Gastroesophageal sphincter (tissue), 4 donors: ENCODE measurements at places on chromosomes 11 and 22. TPM values are rescaled to one million over a fixed set of nuclear protein-coding genes. Genes with fewer than 3 reads are reported as not detected.

DNA sequence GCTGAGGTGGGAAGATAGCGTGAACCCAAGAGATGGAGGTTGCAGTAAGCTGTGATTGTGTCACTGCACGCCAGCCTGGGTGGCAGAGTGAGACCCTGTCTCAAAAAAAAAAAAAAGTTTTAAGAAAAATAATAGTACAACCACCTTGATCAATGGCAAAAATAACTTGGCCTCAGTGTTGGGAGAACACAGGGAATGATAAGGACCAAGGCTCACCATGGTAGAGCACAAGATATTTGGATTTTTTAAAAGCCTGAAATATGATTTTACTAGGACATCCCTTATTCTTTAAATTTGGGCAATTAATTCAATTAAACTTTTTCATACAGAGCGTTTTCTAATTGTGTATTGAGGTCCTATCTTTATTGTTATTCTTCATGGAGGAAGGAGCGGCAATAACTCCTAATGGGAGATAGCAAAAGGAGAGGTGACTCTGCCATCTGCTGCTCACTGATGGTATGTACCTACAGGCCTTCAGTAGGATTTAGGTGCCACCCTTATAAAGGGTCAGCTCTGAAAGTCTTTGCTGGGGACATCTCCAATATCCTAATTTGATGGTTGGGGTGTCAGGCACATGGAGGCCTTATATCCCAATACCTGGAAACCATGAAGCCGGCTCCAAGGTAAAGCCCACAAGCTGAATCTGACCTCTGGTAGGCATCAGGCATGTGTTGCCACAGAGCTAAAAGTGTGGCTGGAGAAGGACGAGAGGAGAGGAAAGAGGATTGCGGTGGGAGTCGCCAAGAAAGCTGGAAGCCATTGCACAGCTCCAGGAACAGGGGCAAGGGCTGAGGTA, 21.9 kb upstream of the POLD3 start:
- no peak for ATAC-seq
- H3K4me3 ChIP-seq, result no peak overlapping the region
- no peaks in the 10 kb centered on the region for H3K36me3 ChIP-seq
- H3K27me3 ChIP-seq, result no peaks in the 10 kb centered on the region

DNA sequence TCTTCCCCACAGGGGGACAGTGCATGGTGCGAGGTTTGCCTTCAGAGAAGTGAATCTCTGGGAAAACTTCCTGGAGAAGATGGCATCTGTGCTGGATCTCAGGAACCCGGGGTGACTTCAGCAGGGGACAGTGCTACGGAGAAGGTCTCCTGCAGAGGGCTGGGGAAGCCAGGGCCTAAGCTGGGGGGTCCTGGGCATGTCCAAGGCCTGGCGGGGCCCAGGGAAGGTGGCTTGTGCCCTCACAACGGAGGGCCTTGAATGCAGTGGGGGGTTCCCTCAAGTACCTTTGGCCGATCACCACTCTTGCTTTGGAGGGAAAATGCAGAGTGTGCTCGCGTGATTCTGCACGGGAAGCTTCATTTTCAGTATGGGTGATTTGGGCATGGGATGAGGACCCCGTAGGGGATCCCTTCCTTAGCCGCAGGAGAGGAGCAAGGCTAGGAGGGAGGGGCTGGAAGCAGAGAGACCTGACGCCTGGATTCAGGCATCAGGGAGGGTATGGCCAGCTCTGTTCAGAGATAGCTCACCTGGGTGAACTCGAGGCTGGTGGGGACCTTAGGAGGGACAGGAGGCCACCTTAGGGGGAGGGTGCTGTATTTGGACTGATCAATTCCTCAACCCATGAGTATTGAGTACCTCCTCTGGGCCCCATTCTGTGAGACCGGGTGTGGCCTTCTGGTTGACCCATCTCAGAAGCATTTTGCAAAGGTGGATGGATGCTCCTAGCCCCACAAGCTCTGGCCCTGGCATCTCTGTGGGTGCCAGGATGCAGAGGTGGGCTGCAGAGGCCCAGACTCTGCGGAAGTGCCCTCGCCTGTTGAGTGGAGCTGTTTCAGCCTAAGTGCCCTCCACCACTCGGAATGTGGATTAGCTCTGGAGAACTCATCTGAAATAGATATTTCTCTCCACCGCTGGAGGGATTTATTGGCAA, 529.4 kb downstream of the TBC1D22A start:
- H3K36me3 ChIP-seq, result no peaks in the 10 kb centered on the region
- no peak overlapping the region for H3K4me3 ChIP-seq
- H3K4me1 ChIP-seq, result no peaks in the 10 kb centered on the region
- no peak overlapping the region for H3K27ac ChIP-seq
- no peak for ATAC-seq
- peaks cover 55% of the 10 kb centered on the region for H3K27me3 ChIP-seq

- no peaks in the 10 kb centered on the region for H3K36me3 ChIP-seq
- H3K27ac ChIP-seq, result no peak overlapping the region
- no peak for ATAC-seq
- H3K4me3 ChIP-seq, result no peak overlapping the region
Measured at GRCh38 chr11:35365961-35366360, 53.4 kb downstream of the SLC1A2 start.

DNA sequence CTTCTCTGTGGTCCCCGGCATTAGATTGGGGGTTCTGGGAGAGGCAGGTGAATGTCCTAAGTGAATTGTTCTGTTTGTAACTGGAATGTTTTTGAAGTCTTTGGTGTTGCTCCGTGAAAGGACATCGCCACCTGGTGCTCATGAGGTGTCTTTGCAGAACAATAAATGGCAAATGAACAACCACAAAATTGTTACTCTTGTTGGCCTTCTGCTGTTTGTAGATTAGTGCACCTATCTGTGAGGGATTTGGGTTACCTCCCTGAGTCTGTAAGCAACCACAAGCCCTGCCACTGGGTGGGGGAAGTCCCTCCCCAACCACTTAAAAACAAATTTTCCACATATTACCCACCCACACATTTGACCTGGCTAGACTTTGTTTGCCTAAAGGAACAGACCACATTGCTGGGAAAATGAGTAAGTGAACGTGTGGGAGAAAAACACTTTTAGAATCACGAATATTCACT, 4.7 kb downstream of the MPEG1 start:
- H3K36me3 ChIP-seq, result peaks cover 14% of the 10 kb centered on the region
- no peaks in the 10 kb centered on the region for H3K4me1 ChIP-seq
- peak overlapping the region; percentile 13 for H3K27ac ChIP-seq
- ATAC-seq, result peak; percentile 50

DNA sequence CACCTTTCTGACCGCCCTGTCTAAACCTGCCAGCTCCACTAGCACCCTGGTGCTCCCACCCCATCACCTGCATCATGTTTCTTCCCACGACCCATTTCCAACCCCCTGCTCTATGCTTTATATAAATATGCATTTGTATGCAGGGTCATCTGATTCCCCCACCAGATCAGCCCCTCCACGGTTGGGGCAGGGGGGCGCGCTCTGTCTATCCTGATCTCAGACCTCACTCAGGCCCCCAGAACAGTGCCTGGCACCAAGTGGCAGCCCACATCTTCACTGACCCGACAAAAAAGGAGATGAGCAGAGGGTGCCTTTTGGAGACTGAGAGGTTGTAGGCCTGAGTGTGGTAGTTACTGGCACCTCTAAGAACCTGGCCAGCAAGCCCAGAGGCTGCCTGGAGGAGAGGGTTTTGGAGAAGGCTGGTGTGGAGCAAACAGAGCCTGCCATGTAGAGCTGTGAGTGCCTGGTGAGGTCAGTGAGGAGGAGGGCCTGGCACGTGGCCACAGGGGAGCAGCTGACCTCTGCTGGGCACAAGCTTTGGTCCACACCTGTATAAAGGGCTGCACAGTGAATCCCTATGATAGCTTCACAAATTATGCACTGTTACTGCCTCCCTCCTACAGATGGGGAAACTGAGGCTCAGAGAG, 86.3 kb upstream of the RTL6 start:
- no peak overlapping the region for H3K27ac ChIP-seq
- no peaks in the 10 kb centered on the region for H3K36me3 ChIP-seq
- peaks cover 47% of the 10 kb centered on the region for H3K27me3 ChIP-seq
- H3K4me1 ChIP-seq, result peaks cover 7% of the 10 kb centered on the region

DNA sequence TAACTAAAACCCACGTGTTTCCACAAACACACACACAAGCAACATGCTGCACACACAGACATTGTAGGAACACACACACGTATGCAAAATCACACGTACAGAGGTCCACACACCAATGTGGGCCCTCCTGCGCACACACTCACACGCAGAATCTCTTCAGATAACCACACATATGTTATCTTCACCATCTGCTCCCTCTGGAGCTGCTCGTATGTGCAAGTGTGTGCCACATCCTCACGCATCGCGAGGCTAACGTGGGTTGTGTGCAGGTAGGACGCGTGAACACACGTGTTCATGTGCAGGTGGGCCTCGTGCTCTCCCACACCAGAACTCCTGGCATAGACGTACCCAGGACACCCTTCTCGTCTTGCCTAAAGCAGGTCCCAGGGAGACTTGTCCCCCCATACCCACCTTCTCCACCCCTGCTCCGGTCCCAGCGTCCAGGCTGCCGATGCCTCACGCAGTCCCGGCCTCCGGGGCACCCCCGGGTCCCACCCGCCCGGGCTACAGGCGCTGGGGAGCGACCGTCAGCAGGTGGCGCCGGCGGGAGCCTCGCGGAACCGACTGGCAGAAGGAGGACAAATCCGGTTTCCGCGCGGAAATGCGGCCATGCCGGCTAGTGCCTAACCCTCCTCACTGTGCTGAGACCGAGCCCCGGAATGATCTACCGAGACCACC, 10.3 kb upstream of the IGSF9B start:
- peaks cover 39% of the 10 kb centered on the region for H3K4me1 ChIP-seq
- ATAC-seq, result no peak
- no peaks in the 10 kb centered on the region for H3K27me3 ChIP-seq
- peak overlapping the region; percentile 83 for H3K27ac ChIP-seq

Gene FAM83F
- 1.1 TPM for total RNA-seq

Gene RIBC2
- 0.94 TPM for total RNA-seq

Gene FIBIN
- total RNA-seq, result 143 TPM

Gene PHOX2A
- total RNA-seq, result 3.2 TPM
